ENCODE measurements at places on chromosomes 7 and 10.

- DNase-seq: no peak
These were observed 54.8 kb downstream of the DPY19L1 start for GRCh38 chr7:34982371-34983019.

DNA sequence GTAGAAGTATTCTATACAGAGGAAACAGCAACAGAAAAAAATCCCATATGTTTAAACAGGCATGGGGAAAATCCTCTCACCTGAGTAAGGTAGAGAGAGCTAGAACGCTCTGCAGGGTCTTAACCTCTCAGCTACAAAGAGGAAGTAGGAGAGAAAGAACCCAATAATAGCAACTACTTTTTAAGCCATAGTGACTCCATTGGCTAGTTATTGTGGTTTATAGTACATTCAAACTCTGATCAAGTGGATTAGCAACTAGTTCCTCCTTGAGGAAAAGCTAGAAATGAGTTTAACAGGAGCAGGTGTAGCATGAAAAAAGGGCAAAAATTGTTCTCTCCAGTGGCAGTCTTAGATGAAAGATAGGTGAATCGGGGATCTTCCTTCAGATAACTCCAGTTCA, 89.7 kb downstream of the HGF start:
- peak; percentile 6 for DNase-seq

DNA sequence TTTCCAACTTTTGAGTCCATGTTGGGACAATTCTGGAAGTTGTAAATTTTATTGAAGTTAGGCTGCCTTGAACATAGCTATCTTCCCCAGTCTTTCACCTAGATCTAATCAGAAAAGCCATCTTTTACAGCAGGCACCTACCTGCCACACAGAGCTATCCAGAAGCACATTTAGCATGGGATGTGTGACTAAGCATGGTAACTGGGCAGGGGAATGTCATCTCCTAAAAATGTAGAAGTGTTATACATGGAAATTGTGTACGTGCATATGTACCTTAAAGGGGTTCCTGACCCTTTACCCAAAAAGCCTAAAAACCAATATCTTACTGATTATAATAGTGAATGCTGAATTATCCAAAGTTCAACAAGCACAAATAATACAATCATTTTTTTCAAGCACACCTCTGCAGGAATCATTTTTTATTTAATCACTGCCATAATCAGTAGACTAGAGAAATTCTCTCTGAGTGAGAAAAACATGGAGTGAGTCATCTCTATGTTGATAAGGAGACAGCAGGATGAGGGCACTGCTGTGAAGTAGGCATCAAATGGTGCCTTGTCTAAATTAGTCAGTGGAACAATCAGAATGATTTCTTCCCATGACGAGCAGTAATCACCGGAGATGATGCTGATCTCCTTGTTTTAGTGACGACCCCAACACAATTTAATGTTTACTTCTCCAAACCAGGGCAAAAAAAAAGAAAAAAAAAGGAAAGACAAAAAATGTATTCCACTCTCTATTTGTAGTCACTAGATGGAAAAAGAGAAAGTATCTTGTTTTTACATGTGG, 75.9 kb downstream of the SORBS1 start:
- DNase-seq: no peak

- DNase-seq: no peak
These were observed 158.8 kb downstream of the NXPH1 start for GRCh38 chr7:8592167-8592566.

DNA sequence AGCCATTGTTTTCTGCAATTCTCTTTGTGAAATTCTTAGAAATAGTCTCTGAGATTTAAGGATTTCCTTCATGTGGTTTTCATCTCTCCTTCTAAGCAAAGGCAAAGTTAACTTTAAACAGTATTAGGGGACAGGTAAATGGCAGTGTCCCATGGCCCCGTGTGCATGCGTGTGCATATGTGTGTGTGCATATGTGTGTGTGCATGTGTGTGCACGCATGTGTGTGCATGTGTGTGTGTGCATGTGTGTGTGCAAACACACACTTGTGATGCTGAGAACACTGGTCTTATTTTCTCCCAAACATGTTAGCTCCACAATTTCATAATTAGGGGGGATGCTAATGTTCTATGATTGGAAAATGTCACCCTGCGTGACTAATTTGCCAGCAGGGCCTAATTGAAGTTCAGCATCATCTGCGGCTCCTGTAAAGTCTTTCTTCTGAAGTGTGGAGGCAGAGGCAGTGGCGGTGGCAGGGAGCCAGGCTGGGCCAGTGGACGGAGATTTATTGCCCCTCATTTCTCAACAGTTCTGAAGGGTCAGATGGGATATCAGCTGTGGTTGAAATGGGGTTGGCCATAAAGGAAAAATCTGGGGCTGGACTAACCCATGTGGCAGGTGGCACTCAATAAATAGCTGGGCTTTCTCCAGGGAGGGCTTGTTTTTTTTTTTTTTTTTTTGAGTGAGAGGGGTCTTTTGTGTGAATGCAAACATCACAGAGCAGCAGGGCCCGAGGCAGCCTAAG, 289.3 kb upstream of the PODXL start:
- no peak for DNase-seq

GRCh38 chr10:4357911-4358310, 468.1 kb upstream of the AKR1E2 start:
- DNase-seq: no peak

DNA sequence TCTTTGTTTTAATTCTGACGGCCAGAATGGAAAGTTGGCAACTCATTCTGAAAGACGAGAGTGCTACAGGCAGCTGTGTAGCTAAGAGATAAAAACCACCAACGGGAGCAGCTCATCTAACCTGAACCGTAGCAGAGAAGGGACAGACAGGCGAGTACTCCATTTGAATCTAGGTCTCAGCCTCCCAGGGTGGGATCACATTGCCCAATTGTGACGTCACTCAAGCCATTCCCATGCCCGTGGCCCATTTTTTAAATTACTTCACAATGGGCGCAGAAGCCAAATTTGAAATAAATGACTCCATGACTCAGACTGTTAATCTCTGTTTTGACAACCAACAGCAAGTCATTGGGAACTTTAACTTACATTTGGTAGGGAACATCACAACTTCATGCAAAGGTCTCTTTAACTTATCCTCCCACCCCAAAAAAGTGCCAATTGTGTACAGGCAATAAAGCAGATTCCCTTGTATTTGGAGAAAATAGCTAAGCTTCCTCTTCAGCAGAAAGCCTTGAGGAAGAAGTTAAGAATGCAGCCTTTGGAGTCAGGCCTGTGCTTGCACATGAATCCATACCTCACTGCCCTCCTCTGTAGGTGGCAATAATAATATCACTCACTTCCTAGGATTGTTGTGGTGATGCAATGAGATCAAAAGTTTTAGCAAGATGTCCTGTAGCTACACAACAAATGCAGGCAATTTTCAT, 93.2 kb upstream of the KIF5B start:
- DNase-seq: peak; percentile 29

DNA sequence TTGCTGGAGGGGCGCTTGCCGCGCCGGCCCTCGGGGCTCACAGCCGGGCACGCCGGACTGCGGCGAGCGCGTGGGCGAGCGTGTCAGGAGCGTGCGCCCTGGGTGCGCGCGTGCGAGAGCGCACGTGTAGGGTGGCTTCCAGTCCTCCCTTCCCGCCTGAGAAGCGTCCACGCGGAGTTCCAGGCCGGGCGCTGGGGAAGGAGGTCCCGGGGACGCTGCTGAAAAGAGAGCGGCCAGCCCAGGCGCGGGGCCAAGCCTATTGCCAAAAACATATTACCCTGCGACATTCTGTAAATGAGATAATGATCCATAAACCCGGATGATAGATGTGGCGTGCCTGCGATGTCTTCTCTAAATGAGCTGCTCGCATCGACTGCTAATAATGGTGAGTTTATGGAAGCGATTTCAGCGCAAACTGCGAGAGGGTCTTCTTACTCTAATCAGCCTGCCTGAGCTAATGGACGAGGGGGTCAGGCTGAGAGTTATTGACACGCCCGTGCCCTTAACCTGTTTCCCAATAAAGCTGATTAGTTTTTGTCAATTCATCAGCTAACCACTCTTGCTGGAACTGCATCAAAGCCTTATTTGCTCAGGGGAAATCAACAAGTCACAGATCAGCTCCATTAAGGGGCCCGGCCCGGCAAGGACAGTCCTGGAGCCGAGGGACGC, 8.0 kb upstream of the MNX1 start:
- no peak for DNase-seq

DNA sequence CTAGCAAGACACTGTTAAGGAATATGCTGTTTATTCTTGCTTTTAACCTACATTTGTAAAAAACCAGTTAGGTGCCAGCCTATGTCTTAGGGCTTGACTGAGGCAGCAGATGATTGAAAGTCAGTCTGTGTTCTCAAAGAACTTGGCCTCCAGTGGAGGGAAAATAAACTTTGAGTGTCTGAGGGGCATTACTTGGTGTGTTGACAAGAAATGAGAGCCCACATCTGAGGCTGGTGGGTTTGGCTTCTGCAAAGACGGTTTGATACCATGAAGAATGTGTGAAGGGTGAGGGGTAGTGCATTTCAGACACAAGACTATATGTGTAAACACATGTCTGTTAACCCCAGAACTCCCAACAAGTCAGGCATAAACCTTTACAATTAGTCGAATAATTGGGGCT, 28.5 kb downstream of the CCSER2 start:
- DNase-seq: no peak

DNA sequence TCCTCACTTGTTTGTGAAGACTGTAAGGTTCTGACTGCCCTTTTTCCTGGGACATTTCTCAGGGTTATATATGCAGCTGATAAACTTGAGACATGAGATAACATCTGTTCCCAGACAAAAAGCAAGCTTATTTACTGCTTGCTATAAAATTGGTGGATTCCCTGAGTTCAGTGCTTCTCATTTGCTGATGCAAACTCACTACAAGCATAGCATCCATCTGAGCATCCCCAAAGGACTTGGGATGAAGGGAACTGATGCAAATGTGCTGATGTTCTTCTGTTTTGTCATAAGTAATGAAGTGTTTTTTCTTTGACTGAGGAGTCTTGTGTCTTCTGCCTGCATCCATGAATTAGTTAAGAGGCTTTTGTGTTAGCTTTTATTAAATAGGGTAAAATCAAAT, 183.2 kb downstream of the ADK start:
- DNase-seq: no peak

- DNase-seq: no peak
These were observed 2.8 kb upstream of the FAM53B start for GRCh38 chr10:124746992-124747391.

DNA sequence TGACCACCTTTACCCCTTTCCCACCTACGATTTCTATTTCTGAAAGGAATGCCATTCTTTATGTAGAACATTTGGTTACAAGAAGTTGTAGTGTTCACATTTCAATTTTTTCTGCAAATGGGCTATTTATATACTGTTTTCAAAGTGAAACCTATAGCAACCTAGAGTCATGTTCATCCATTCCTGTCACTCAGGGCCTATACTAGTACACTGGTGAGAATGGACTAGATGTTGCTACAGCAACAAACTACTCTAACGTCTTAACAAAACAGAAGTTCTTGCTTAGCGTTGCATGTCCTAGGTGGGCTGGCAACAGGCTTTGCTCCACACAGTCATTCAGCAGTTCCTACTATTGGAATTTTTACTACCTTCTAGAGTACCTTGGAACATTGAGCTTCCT, 16.3 kb downstream of the CASD1 start:
- DNase-seq: no peak

DNA sequence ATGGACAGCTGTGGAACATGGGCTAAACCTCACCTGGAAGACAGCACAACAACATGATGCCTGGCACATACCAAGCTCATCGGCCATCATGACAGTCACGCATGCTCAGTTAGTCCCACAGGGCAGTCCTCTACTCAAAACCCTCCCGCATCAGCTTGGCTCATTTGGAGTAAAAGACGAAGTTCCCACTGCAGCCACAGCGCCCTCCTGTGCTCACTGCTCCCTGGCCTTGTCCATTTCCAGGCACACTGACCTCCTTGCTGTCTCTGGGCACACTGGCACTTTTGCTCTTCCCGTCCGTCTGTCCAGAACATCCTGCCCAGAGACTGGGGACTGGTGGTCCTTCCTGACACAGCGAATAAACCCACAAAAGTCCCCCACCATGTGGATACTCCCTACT, 66.2 kb downstream of the LARP4B start:
- DNase-seq: no peak

DNA sequence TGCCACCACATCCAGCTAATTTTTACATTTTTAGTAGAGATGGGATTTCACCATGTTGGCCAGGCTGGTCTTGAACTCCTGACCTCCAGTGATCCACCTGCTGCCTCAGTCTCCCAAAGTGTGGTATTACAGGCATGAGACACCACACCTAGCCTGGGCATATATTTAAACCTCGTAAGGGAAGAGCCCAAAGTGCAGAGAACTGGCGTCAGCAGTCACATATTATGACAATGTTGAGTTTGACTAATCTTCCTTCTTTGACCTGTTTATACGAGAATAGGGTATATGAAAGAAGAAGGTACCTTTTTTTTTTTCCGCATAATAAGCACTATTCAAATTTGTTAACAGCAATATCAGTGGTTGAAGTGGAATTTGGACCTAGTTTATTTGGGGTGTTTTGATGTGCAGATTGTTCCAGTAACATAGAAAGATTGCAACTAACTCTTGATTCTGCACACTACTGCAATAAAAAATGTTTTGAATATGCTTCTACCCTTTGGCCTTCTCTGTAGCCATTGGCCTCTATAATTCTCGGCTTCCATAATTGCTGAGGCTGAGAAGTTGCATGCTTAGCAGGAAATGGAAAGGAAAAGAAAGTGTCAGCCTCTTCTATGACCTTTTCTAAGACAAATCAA, 55.9 kb downstream of the MINPP1 start:
- DNase-seq: no peak

DNA sequence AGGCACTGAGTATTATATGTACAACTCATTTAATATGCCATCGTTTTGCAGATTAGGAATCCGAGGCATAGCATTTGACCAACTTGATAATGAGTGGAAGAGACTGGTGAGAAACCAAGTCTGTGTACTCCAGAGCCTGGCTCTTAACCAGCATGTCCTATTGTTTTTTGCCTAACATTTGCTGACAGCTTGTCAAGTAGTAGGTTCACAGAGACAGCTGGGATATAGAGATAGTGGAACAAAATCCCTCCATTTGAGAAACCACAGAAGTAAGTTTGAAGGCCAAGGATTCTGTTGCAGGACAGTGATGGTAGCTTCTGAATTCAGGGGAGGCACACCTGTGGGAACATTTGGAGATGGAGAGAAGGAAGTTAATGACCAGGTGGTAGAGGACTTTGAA, 206.9 kb upstream of the PRPS1L1 start:
- no peak for DNase-seq
